Stimulated activated CD4-positive, alpha-beta T cell treated with anti-CD3 and anti-CD28 coated beads, Interleukin-1b, Interleukin-23, amount 100 ng/mL, for 24 hours (primary cell): ENCODE measurements at places on chromosomes 2 and 18.

- no peak for DNase-seq
Observed at GRCh38 chr2:521853-522530, 155.2 kb downstream of the TMEM18 start.

GRCh38 chr2:112798979-112799975, 15.0 kb upstream of the IL1A start:
- no peak for DNase-seq

- DNase-seq, result no peak
Observed at GRCh38 chr2:205946226-205946625, 139.7 kb downstream of the INO80D start.

- no peak for DNase-seq
Observed at GRCh38 chr18:29779096-29779495, 1263.4 kb downstream of the DSC3 start.

DNA sequence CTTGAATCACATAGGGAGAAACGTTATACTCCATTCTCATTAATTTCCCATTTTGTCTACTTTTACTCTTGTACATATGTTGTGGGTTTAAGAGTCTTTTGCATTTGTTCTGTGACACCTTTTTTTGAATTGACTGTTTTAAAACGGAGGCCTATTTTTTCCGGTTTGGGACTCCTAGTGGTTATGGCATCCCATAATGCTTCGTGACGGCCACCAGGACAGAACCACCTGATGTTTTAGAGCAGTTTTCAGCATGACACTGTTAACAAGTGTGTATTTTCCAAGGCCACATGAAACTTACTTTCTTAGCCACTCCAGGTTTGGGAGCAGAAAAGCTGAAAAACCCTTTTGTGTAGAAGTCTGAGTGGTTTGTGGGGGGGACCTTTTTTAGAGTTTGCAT, 8.4 kb downstream of the SOX11 start:
- DNase-seq, result no peak

GRCh38 chr18:76098674-76099411, 396.2 kb downstream of the ZNF516 start:
- no peak for DNase-seq

DNA sequence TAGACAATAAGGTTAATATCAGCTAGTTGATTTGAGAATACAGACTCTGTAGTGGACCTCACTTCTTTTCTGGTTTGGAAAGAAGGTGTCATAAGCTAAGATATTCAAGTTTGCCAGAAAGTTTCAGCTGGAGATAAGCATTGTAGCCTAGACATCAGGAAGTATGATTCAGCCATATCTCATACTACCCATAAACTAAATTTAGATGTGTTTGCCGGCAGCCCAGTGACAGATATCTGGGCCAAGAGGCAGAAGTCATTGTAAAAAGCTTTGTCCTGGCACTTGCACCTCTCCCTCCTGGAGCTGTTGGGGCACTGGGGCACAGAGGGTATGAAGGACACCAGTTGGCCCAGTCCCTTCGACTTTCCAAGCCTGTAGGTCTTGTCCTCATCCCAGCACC, 128.0 kb downstream of the EPHA4 start:
- no peak for DNase-seq

GRCh38 chr18:53004798-53005197, 664.8 kb downstream of the DCC start:
- no peak for DNase-seq

DNA sequence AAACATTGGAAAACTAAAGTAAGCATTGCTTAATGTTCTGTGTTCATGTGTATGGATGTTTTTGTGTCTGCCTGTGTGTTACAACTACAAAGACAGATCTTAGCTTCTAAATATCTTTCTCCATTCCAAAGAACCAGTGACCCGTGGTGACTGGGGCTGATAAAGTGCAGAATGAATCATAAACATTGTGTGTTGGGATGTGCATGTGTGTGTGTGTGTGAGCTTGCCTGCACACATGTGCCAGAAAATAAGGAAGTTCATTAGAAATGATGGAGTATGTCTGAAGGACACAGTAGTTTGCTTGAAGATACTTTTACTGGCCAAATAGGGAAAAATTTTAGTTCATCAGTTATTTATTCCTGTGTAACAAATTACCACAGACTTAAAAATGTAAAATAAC, 756.6 kb upstream of the CELF4 start:
- DNase-seq, result no peak

- no peak for DNase-seq
Observed at GRCh38 chr18:50875966-50876536, 2.9 kb upstream of the ME2 start.

DNA sequence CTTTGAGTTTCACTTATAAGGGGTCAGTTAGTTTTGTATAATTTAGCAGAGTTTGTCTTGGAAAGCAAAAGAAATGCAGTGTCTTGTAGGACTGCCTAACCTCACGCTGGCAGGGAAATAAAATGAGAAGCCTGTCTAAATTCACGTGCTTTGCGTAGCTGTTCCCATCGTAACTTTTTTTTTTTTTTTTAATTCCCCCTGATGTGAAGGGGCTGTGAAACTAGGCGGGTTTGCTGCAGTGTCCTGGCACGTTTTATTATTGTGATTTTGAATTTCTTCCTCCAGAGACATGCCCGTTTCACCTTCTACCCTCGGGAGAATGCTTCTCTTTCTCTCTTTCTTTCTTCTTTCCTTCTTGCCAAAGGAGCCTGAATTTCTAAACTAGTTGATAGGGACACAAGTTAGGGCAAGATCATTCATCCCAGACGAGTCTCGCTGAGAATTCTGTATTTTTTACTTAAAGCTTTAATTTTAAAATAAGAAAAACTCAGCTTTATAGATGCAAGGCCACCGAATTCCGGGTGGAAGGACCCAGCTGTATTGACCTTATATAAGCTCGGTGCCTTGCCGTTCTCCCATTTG, 2.3 kb downstream of the MEIS1 start:
- no peak for DNase-seq

GRCh38 chr2:24659862-24660261, 133.3 kb downstream of the PTRHD1 start:
- no peak for DNase-seq

DNA sequence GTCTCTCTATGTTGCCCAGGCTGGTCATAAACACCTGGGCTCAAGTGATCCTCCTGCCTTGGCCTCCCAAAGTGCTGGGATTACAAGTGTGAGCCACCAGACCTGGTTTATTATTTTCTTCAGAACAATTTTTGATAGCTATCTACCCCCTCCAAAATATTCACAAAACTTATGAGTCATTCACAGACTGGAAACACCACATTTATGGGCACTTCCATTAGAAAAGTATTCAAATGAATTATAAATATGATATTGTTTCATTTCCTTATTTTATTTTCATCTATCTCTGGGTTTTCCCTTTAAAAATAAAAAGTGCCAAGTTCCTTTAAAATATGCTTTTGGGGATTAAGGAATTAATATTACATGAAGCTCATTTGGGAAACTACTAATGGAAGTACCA, 58.8 kb upstream of the MSTN start:
- no peak for DNase-seq

DNA sequence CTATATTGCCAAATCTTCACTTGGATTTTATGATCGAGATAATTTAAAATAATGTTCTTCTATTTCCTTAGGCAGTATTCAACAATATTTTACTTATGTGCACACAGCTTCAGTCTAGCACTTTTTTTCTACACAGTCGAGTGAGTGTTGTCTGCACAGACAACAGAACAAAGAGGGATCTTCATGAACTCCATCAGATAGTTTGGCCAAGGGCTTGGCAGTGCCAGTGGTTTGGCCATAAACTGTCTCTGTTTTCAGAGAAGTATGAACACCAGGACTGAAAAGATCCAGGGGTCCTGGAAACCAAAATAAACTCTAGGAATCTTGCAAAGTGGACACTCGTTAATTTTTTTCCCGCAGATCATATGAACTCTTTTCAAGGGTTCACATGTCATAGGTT, 547.3 kb downstream of the PLCL1 start:
- no peak for DNase-seq

- DNase-seq, result no peak
Observed at GRCh38 chr2:58856100-58856499, 615.0 kb upstream of the FANCL start.

- DNase-seq, result no peak
Observed at GRCh38 chr2:24993406-24994145, 21.8 kb upstream of the DNAJC27 start.

- DNase-seq, result no peak
Observed at GRCh38 chr2:238461491-238461890, 34.8 kb downstream of the ASB1 start.

DNA sequence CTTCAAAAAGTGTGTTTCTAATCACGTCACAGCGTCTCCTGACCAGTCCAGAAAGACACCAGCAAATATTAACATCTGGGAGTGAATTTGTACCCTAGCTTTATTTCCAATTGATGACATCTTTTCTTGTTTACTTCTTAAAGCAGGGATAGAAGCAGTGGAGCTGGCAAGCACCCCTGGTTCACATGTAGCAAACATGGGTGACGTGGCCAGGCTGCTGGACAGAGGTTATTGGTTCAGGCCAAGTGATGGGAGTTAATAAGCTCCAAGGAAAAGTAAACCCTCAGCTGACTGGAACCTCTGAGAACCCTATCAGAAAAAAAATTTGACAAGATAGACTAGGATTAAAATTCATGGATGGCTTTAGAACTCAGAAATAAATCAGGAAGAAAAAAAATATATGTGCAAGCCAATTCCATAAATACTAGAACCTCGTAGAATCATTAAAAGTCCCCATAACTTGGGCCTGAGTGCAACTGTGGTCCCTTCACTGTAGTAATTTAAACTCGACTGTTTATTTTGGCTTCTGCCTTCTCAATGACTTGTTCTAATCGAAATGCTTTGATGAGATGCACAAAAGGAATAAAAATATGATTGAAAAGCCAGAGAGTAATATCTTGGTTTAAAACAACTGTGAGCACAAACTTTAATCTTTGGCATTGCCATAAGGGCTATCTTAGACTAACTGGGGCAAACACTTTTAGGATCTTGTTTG, 121.5 kb upstream of the CTAGE1 start:
- no peak for DNase-seq

DNA sequence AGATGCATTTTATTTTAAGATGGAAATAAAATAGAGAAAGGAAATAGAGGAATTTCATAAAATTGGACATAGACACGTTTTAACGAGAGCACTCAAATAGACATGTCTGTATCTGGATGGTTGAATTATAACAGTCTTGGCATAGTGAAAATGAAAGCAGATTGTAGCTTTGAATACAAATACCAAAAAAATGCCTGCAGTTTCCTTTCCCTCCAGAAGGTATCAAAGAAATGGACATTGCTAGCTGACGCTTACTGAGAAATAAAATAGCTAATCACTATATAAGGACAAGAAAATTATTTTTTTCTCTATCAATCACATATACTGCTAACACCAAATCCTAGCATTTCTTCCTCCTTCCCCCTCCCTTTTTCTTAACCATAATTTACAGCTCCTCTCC, 11.4 kb upstream of the MAPRE2 start:
- DNase-seq, result no peak

- no peak for DNase-seq
Observed at GRCh38 chr2:11940121-11940743, 193.8 kb downstream of the LPIN1 start.

- DNase-seq, result no peak
Observed at GRCh38 chr2:9914384-9915065, 37.0 kb upstream of the GRHL1 start.

DNA sequence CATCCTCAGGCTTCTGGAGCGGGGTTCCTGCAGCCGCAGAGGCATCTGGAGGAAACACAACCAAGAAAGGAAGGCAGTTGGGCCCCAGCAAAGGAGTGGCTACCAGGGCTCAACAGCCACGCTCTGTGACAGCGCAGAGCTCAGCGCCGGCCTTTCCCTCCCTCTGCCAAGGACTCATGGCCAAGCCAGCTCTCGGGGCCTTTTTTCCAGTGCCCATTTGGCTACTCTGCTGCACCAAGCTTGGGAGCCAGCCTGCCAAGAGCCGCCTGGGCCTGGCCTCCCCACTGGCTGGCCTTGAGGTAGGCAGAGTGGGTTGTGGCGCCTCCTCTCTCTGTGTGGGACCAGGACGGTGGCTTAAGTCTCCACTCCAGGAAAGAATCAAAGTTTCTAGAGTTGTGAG, 7.2 kb upstream of the CCDC74A start:
- DNase-seq, result no peak

GRCh38 chr2:105969552-105969951, 224.5 kb downstream of the UXS1 start:
- DNase-seq, result no peak

DNA sequence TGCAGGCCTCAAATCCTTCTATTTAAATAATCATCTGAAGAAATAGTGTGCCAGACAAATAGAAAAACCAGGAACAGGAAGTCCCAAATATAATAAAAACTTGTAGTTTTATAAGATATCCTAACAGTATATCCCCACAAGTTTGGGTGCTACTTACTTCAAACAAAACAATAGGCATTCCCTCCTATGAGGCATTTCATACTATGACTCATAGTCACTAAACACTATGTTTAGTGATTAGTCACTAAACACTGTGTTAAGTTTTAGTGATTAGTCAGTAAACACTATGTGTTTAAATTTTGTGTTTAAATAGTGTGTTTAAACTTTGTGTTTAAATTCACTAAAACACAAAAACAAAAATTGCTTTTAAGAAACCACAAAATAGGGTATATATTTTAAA, 407.0 kb upstream of the CDH19 start:
- no peak for DNase-seq

DNA sequence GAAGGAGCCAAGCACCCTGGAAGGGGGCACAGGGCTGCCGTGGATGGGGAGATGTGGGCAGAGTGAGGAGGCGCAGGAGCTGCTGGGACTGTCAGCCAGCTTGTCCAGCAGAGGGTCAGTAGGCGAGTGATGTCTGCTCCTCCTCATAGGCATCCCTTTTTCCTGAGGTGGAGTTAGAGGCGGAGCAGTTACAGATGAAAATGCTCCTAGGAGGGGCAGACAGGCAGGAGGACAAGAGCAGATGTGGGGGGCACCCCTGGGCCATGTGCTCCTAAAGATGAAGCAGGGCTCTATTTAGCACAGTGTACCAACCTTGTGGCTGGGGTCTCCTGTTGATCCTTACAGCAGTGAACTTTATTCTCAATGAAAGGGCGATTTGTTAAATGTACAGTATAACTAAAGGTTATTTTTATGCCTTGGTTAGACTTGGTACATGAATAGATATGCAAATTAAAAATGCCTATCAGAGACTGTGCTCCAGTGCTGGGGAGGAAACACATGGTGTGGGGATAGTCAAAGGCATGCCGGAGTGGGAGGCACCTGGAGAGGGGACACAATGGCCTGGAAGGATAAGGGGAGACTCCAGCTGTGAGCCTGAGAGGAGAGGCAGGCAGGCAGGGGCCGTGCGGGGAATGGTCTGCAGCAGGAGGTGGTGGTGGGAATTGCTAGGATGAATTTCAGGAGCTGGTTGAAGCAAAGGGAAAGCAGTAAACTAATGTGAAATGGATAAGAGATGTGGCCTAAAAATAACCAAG, 175.3 kb downstream of the CLIP4 start:
- DNase-seq, result no peak

- DNase-seq, result no peak
Observed at GRCh38 chr18:8162802-8163201, 446.4 kb upstream of the RAB12 start.
